ENCODE measurements at places on chromosomes 13 and 19. TPM values are rescaled to one million over a fixed set of nuclear protein-coding genes. Genes with fewer than 3 reads are reported as not detected.

DNA sequence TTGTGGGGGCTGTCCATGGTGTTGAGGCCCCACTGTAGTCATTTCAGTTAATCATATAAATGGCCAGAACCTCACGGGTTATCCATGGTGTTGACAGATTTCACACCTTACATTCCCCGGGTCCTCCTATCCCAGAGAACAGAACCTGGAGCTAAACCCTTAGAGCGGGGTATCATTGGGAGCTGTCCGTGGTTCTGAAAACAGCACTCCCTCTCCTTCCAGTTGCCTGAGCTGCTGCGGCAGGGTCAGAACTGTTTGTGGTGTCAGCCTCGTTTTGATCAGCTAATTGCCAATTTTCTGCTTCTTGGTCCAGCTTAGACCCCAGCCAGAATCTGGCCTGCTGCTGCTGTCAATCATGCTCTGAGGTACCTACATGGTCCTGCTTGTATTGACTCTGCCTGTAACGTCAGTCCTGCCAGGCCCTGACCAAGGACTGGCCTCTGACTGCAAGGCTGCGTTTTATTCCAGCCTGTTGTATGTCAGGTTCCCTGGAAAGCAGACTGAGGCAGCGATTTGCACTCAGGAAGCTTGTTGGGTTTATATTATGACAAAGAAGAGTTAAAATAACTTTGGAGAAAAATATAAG is 55.8 kb upstream of the KCTD15 start:
- no peak for DNase-seq

DNA sequence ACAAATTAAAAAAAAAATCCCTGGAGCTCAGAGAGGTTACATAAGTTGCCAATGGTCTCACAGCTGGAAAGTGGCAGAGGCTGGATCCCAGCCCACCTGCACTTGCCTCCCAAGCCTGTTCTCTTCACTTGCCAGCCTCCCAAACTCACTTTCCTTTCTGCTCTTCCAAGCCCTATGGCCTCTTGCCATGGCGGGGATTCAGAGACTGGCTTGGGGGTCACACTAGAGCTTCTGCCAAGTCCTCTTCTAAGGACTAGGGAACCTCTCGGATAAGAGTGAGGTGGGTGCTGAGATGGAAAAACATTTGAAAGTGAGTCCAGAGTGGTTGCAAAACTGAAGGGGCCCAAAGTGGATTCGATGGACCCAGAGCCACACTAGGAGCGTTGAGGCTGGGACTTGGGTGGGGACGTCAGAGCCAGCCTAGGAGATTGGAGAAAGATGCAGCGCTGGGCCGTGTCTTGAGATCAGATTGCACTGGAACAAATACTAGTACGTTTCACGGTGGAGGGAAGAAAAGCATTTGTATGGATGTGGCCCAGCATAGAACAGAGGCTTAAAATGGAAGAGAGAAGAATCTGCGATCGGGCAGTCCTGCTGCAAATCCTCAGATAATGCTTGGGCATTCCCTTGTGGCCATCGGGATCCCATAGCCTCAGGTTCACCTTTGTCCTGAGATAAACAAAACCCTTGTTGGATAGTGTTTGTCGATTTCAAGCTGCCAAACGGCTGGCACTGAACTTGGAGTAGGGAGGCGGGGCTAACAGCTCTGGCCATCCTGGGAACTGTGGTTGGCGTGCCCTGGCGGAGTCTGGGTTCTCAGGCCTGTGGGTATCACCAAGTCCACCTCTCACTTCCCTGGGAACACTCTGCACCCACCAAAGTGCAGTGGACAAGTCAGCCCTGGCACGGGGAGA is 84.8 kb downstream of the ING1 start:
- no peak for DNase-seq

DNA sequence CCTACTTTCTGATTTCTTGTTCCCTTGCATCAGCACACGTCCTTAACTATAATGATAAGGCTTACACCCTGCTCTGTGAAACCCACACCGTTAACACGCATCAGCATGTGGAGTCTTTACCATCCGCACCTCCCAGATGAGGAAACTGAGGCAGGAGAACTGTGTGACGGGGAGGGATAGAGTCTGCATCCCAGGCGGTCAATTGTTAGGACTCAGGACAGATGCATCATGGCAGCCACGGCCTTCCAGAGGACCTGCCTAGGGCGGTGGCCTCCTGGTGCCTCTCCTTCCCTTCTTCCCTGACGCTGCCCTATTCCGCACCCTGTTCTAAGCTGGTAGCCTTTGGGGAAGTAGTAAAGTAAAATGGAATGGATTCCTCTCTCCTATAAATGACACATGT is 326.0 kb downstream of the TEX29 start:
- DNase-seq: no peak

DNA sequence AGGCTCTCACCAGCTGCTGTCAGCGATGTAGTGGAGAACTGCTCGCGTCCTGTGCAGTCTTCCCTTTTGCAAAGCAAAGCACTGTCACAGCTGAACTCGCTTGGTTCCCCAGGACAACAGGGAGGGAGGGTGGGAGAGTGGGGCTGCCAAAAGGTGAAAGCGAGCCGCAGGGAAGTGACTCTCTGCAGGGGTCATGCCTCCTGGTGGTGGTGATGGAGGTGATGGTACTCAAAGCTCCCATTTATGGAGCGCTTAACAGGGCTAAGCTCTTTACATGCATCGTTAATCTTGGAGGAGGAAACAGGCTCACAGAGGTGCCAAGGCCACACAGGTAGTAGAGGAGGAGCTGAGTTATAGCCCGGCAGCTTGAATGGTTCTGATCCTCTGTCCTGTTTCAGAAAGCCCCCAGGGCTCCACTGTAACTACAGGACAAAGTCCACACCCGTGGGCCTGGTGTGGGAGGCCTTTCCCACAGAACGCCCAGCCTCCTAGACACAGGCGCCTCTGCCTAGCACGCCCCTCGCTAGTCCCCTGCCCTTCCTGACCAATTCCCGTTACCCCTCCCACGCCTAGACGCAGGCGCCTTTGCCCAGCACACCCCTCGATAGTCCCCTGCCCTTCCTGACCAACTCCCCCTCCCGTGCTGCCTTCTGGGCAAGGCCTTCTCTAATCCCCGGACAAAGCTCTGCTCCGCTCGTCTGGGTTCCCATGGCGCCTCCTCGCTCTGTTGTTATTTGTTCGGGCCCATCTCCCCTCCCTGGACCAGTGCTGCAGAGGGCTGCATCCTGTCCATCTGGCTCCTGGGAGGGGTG is 10.7 kb downstream of the PPP1R37 start:
- DNase-seq: no peak

DNA sequence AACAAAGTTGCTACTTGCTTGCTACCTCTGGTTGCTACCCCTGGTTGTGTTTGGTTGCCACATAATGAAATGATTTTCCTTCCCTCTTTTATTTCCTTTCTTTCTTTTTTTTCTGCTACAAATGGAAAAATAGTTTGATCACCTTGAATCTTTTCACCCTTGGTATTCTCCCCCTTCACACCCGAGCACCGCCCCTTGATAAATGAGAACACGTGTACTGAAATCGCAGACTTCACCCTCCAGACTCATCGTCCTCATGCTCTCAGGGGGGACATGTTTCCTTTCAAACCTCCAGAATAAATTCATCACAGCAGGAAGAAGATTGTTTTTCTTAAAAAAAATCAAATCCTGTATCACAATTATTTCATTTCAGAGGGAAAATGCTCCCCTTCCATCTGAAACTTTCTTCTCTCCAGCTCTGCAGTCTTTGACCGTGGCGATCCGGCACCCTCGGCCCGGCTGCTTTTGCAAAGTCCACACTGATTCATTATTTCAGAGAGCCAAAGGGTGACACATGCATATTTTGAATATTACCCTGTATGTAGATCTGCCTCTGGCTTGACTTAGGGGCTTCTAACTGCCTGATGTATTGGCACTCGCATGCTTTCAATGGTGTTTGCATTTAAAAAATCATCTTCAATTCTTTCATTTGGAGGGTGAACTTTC is 222.6 kb upstream of the MAB21L1 start:
- no peak for DNase-seq

DNA sequence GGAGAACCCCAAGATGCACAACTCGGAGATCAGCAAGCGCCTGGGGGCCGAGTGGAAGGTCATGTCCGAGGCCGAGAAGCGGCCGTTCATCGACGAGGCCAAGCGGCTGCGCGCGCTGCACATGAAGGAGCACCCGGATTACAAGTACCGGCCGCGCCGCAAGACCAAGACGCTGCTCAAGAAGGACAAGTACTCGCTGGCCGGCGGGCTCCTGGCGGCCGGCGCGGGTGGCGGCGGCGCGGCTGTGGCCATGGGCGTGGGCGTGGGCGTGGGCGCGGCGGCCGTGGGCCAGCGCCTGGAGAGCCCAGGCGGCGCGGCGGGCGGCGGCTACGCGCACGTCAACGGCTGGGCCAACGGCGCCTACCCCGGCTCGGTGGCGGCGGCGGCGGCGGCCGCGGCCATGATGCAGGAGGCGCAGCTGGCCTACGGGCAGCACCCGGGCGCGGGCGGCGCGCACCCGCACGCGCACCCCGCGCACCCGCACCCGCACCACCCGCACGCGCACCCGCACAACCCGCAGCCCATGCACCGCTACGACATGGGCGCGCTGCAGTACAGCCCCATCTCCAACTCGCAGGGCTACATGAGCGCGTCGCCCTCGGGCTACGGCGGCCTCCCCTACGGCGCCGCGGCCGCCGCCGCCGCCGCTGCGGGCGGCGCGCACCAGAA is 1.1 kb downstream of the SOX1 start:
- DNase-seq: no peak

DNA sequence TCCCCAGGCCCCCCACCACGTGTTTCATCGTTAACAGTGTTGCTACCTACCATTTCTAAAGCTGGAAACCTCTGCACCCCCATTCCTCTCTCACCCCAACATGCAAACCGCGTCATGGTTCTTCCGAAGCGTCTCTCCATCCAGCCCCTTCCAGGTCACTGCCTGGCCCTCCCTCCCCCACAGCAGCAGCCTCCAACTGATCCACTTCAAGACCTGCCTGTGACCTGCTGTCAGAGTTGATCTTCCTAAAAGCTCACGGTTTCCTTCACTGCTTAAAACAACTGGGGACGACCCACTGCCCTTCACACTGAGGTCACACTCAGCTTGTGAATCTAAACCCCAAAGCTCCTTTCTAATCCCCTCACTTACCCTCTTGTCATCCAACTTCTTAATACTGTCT is 47.7 kb downstream of the STK24 start:
- no peak for DNase-seq

- DNase-seq: no peak
Measured at GRCh38 chr13:106986033-106986484, 418.1 kb upstream of the ARGLU1 start.

GRCh38 chr13:57018915-57019314 is 121.8 kb upstream of the PRR20A start:
- no peak for DNase-seq

GRCh38 chr13:72097568-72097967 is 230.6 kb upstream of the DACH1 start:
- DNase-seq: no peak

GRCh38 chr13:38429916-38430315 is 80.3 kb downstream of the UFM1 start:
- DNase-seq: no peak

- DNase-seq: no peak
Measured at GRCh38 chr19:9735986-9736385, 32.6 kb downstream of the ZNF846 start.

- no peak for DNase-seq
Measured at GRCh38 chr19:33621811-33622504, at the start of gene CHST8. Gene CHST8 (plus strand): TSS chr19:33621953. CDS start chr19:33689262, 67,309 bp downstream.

DNA sequence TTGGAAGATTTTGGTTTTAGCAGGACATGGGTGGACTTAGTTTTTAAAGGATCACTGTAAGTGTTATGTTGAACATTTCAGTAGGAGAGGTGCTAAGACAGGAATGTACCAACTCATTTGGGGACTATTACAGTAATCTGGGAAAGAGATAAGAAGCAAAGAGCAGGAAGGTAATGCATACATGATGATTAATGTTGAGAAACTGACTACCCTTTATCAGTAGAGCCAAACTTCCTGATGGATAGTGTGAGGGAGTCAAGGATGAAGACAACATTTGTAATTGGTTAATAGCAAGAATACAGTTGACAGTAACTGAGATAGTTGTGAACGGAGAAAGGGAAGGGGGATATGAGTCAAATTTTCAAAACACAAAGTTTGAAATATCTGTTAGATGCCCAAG is 421.9 kb upstream of the PRR20A start:
- no peak for DNase-seq

- no peak for DNase-seq
Measured at GRCh38 chr19:40512473-40513344, 45.9 kb downstream of the SPTBN4 start.

DNA sequence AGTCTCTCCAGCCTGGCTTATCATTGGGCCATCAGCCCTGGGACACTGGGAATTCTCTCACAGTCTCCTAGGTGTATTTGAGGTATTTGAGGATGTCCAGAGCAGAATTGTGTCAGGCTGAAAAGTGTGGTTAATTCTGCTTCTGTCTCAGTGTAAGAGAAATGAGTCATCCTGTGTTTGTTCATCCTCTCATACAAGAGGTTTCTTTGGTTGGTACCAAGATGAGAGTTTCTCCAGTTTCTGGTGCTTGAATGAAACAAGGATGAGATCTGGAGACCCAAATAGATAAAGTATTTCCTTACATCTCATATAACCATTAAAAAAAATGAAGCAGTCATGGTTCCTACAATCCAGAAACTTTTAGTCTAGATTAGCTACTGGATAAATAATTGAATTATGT is 7.7 kb downstream of the ZNF253 start:
- DNase-seq: no peak

- no peak for DNase-seq
Measured at GRCh38 chr13:98775844-98776598, 23.5 kb upstream of the SLC15A1 start.

DNA sequence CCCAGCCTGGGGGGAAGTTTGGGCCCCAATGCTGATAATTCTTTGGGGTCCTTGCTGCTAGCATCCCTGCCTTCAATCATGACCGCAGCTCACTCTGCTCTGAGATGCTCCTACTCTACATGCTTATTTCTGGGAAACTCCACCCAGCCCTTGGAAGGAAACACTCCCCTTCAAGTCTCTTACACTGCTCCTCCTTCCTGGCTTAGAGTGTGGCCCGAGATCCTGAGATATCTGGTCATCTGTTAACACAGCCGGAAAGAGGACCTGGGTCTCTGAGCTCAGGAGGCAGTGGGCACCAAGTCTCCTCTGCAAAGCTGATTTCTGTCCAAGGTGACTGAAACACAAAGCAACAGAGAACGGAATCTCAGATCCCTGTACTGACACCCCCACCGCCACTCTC is 33.0 kb downstream of the CYP4F2 start:
- DNase-seq: no peak

DNA sequence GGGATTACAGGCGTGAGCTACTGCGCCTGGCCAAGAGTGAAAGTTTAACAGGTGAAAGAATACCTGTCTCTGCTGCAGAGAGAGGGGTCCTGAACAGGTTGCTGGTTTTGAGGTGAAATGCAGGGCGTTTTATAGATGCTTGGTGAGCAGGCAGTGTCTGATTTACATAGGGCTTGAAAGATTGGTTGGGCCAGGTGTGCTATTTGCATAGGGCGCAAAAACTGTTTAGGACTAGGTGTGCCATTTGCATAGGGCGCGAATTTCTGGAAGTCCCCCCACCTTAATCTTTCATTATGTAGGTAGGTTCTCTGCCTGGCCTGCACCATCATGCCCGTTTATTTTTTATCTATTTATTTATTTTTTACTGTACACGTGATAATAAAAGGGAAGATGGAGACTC is 4.5 kb upstream of the NDUFB7 start:
- DNase-seq: no peak

The CAPN12 gene
- polyA plus RNA-seq: 0.66 TPM

The SLC6A16 gene
- polyA plus RNA-seq: 1.6 TPM

The EBI3 gene
- 1.1 TPM for polyA plus RNA-seq

The CD209 gene
- polyA plus RNA-seq: not detected

The CFD gene
- 0.45 TPM for polyA plus RNA-seq

The CADM4 gene
- 3.7 TPM for polyA plus RNA-seq

The MISP gene
- 0.09 TPM for polyA plus RNA-seq

The ZNF480 gene
- 11.9 TPM for polyA plus RNA-seq

The ZNF528 gene
- 29.3 TPM for polyA plus RNA-seq

The HIPK4 gene
- 0.11 TPM for polyA plus RNA-seq

The TEX101 gene
- not detected for polyA plus RNA-seq
